ENCODE measurements at places on chromosomes 16 and 17.

DNA sequence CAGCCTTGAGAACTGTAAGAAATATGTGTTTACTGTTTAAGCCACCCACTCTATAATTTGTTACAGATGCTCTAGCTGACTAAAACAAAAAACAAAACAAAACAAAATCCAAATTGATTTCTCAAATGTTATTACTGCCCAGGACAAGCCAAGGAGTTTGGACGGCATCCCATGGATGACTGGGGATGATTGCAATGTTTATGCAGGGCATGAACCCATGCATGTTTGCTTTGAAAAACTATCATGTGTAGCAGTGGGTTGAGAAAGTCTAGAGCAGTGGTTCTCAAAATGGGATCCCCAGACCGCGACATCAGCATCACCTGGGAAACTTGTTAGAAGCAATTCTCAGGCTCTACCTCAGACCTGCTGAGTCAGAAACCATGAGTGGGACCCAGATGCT, 223.2 kb upstream of the PSMD7 start:
- DNase-seq: no peak

DNA sequence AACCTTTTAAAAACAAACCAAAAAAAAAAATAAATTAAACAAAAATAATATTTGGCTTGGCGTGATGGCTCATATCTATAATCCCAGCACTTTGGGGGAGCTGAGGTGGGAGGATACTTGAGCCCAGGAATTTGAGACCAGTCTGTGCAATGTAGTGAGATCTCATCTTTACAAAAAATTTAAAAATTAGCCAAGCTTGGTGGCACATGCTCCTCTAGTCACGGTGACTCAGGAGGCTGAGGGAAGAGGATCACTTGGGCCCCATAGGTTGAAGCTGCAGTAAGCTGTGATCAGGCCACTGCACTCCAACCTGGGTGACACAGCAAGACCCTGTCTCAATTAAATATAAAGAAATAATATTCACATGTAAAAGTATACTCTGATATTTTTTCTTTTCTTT, 12.2 kb downstream of the GNGT2 start:
- DNase-seq: no peak

GRCh38 chr17:82775001-82775823, 23.3 kb downstream of the TBCD start:
- no peak for DNase-seq

- no peak for DNase-seq
Measured at GRCh38 chr17:45782889-45783592, 1.1 kb upstream of the CRHR1 start.

DNA sequence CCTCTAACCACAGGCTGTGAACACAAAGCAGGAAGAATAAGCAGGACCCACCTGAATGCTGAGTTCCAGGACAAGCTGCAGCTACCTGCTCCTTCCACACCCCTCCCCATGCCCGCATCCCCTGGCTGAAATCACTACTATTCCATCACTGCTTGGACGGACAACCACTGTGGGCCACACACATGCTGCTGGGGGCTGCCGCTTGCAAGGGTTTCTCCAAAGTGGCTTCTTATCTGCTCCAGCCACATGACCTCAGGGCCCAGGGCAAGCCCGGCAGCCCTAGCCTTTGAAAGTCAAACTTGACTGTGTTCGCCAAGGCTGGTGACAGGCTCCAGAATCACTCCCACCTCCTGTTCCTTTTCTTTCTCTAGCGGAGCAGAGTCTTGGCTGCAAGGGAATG, 18.4 kb downstream of the FA2H start:
- no peak for DNase-seq

DNA sequence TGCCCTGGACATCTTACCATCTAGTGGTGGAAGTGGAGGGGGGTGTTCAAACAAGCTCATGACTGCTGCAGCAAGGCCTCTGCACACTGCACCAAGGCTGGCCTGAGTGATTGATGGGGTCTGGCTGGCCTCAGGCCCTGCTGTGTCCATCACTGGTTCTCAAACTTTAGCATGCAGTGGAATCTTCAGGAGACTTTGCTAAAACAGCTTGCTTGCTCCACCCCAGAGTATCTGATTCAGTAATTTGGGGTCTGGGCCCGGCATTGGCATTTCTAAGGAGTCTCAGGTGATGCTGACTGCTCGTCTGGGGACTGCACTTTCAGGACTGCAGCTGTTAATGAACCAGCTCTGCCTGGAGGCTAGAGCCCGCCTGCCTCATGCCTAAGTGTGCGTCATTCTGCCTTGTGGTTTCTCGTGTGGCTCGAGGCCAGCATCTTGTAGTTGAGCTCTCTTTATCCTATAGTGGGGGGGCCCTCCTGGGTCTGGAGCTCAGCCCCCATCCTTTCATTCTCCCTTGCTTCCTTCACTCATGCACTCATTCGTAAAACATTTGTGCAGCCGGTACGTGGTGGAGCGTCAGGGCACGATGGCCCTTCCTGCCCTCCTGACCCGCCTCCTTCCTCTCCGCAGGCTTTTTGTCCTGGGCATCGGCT, 4.1 kb downstream of the MGAT5B start:
- DNase-seq: no peak

DNA sequence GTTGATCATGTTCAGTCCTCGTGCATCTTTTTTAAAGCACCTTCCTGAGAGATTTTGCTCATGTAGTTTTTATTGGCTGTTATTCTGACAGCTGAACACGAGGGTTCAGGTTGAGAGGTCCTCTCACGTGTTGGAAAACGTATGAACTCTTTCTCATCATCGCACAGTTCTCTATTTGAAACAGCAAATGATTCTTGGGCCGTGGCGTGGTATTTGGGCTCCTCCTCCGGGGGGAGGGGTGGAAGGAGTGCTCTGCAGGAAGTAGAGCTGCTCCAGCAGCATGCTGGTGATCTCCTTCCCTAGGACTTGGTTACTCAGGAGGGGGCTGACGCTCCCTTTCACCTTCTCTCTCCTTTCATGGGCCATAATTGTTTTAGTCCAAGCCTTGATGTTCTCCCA, 70.4 kb downstream of the KSR1 start:
- DNase-seq: peak; percentile 41

- DNase-seq: no peak
Measured at GRCh38 chr16:86664522-86665318, 86.4 kb downstream of the FOXL1 start.

GRCh38 chr16:30771726-30772125, 9.6 kb downstream of the RNF40 start:
- no peak for DNase-seq

GRCh38 chr16:50154420-50154950, 1.4 kb downstream of the TENT4B start:
- DNase-seq: no peak

DNA sequence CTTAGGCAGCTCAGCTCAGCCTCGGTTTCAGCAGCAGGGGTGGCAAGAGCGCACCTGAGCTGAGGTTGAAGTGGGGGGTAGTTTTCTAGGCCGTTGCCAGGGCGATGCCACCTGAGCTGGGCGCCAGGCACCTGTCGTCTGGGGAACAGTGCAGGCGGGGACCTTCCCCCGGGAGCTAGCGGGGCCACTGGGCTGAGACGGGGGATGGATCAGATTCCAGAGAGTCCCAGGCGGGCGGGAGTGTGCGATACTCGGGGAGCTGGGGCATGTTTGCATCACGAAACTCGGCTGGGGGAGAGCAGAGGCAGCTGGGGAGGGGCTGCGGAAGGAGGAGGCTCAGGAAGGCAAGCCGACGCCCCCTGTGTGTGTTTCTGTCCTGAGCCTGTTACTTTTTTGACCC, 477 bp upstream of the CLDN9 start:
- DNase-seq: no peak

- no peak for DNase-seq
Measured at GRCh38 chr17:74374858-74375257, 7.6 kb downstream of the GPR142 start.

DNA sequence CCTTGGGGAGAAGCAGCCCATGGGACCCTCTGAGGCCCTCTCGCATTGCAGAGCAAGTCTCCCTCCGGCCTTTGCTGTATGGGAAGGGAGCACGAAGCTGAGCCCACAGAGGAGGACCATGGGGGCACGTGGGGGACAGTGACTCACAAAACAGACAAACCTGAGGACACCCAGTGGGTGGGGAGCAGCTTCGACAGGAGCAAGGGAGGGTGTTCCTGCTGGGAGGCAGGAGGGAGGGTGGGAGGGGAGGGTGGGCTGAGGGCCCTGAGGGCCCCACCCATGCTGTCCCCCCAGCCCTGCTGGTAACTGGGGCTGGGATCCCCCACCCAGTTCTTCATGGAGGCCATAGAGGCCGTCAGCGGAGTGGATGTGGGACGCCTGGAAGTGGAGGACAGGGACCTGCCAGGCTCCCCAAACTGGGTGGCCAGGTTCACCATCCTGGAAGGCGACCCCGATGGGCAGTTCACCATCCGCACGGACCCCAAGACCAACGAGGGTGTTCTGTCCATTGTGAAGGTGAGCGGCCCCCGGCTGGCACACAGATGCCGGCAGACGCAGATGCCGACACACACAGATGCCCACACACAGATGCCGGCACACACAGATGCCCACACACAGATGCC, 12.5 kb downstream of the SLC22A31 start:
- no peak for DNase-seq

DNA sequence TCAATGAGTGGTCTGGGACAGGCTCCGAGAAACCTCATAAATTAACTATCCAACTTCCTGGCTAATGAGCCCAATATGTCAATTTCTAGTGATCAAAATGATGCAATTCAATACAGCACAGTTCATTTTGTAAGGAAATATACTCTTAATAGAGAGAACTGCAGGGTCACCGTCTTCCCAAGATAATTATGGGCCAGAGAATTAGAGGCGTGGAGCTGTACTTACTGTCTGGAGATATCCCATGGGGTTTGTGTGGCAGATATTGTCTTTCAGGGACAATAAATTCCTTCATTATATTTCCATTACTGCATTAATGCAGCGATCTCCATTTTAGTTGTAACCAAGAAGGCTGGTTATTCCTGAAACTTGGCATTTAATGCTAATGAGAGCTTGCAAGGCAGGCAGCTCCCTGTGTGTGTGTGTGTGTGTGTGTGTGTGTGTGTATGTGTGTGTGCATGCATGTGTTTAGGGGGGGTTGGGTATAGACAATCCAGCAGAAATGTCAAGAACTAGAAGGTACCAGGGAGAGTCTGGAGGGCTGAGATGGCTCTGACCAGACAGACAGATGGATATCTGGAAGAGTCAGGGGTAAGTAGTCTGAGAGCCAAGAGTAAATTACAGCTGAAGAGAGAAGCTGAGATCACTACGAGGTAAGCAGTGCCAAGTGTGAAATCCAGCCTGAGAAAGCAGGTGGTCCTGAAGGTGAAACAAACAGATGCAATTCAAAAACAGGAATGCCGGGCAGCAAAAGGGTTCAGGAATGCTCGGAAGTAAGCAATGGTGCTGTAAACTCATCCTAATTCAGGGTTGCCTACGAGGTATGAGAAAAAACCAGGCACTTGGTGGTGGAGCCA, 393.0 kb downstream of the CA10 start:
- no peak for DNase-seq

DNA sequence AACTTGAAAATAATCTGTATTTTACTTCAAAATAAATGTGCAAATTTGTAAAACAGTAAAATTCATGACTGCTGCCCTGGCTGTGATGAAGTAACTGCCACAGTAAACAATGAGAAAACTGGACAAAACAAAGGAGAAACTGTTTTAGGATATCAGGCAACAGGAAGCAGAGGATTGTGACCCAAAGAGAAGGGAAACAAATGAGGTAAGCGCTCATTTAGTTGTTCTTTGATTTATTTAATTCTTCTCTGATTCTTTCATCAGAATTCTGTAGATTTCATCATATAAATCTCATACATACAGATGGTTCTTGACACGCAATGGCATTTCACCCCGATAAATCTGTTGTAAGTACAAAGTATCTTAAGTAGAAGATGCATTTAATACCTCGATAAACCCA, 198.1 kb upstream of the AXIN2 start:
- DNase-seq: no peak

GRCh38 chr17:81551458-81552243, 502 bp downstream of the FAAP100 start:
- DNase-seq: no peak

GRCh38 chr17:8859027-8859803, 8.3 kb downstream of the PIK3R6 start:
- no peak for DNase-seq

DNA sequence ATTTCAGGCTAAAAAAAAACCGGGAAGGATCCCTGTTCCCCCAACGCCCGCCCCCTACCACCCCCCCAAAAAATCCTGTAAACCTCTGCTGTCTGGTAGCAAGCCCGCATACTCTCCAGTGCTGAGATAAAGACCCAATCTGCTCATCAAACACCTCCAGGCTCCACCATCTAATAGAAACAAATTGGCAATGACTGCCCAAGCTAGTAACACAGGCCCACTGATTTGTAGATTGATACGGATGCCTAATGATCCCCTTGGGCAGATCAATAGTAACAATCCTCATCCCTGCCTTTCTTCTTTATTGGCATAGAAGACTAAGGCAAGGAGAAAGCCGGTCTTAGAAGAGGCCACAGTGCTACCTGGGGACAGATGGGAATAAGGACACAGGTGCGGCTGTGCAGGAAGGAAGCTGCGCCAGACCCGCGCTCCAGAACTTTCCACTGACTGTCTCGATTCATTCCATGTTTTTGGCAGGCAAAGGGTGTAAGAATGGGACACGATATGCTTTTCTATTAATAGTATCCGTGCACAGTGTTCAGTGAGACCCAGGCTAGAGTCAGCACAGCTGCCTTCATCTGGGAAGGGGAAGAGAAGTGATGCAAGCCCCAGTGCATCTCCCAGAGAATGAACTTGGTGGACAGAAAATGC, 407.6 kb upstream of the PSMD7 start:
- no peak for DNase-seq

- no peak for DNase-seq
Measured at GRCh38 chr17:78944026-78944425, 18.8 kb upstream of the TIMP2 start.

All from GF-D8 (cell line).